ENCODE measurements at places on chromosomes 12 and 14.

- no peak for DNase-seq
These were observed 1141.2 kb upstream of the TMEM132C start for GRCh38 chr12:127125607-127126259.

DNA sequence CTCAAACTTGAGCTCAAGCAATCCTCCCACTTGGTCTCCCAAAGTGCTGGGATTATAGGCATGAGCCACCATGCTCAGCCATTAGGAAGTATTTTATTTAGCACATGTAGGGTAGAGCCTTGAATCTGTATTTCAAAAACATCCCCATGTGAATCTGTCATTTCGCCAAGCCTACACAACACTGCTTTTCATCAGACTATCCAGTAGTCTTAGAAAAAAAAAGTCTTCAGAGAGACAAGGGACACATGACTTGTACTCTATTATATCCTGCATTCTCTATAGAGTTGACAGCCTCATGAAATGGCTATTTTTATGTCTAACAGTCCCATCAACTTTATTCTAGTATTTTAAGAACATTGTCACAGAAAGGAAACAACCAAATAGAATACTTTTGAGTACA lies 35.4 kb downstream of the TM7SF3 start:
- no peak for DNase-seq

GRCh38 chr14:53509276-53510244 lies 356.4 kb upstream of the DDHD1 start:
- no peak for DNase-seq

DNA sequence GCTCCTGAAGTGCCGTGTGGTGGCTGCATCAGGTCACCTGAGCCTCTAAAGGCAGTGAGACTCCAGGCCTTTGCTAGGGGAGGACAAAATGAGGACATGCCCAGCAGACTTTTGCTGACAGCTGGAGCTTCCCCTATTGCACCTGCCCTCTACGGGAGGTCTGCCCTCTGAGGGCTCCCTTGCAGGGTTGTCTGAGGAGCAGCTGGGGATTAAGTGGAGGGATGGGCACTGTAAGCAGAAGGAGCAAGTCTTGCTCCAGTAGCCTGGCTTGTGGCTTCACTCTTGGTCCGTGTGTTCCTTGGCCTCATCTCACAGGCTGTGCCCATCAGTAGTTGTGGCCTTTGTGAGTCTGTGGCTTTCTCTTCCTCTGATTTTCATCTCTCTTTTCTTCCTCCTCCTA lies 66.9 kb upstream of the NRXN3 start:
- no peak for DNase-seq

GRCh38 chr12:54390668-54391551 lies 6.4 kb upstream of the ZNF385A start:
- peak; percentile 31 for DNase-seq

GRCh38 chr14:75551021-75551420 lies 27.4 kb upstream of the FLVCR2 start:
- DNase-seq = no peak

- DNase-seq = no peak
These were observed 22.0 kb downstream of the MLXIP start for GRCh38 chr12:122100568-122100967.

DNA sequence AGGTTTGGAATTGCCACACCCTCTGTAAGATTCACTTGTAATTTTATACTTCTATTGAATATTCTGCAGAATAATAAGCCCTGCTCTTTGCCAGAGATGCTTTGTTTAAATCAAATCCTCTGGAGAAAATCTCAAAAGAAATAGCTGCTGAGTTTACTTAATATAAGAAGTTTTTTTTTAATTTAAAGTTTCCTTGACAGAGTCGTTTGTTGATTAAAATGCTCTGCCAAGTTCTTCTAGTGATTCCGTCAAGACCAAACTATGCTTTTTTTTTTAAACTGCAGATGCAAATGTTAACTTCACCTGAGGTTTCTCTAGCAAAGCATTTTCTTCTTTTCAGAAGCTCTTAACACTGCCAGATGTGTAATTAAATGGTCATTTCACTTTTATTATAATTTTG lies 13.4 kb upstream of the NAV3 start:
- DNase-seq = no peak

DNA sequence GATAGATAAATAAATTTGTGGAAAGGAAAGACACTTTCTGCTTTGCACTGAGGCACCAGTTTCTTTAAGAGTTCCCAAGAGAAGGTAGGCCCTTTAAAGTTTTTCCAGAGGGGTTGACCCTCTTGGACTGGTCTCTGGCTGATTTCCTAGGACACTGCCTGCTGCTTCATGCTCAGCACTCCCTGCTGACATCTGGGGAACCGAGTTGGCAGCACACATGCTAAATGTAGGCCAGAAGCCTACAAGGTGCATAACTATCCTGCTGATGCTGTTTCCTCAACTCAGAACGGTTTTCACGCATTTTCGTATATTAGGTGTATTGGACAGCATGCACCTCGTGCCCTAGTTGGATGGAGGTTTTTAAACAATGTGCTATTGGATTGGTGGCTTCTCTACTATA lies 887.2 kb upstream of the SEL1L start:
- DNase-seq = no peak

DNA sequence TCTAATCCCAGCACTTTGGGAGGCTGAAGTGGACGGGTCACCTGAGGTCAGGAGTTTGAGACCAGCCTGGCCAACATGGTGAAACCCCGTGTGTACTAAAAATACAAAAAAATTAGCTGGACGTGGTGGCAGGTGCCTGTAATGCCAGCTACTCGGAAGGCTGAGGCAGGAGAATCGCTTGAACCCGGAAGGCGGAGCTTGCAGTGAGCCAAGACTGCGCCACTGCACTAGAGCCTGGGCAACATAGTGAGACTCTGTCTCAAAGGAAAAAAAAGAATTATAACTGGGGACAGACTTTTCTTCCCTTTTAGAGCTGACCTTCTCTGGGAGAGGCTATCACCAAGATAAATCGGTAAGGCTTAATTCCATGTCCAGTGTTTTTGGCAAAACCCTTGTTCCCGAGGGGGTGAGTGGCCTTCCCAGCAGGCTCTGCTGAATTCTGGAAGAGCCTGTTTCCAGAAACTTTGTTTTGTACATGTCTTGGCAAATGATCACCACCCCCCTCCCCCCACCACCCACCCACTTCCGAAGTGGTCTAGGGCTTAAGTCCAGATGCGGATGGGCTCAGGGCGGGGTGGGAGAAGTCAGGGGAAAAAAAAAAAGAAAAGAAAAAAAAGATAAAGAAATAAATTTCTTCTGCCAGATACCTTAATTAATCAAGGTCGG lies 32.3 kb upstream of the DEGS2 start:
- no peak for DNase-seq

- DNase-seq = peak; percentile 39
These were observed 110.0 kb upstream of the AMIGO2 start for GRCh38 chr12:47189728-47190127.

DNA sequence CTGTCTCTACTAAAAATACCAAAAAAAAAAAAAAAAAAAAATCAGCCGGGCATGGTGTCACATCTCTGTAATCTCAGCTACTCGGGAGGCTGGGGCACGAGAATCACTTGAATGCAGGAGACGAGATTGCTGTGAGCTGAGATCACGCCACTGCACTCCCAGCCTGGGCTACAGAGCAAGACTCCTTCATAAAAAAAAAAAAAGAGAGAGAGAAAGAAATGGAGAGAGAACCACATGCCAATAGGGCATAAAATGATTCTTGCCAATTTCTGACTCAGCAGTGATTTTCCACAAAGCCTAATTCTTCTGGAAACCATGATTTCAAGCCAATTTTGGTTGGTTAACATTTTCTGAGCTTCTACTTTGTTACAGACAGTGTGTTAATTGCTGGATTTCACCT lies 250.4 kb upstream of the SEL1L start:
- no peak for DNase-seq

GRCh38 chr12:27345376-27345775 lies 12.7 kb downstream of the BMAL2 start:
- DNase-seq = no peak

DNA sequence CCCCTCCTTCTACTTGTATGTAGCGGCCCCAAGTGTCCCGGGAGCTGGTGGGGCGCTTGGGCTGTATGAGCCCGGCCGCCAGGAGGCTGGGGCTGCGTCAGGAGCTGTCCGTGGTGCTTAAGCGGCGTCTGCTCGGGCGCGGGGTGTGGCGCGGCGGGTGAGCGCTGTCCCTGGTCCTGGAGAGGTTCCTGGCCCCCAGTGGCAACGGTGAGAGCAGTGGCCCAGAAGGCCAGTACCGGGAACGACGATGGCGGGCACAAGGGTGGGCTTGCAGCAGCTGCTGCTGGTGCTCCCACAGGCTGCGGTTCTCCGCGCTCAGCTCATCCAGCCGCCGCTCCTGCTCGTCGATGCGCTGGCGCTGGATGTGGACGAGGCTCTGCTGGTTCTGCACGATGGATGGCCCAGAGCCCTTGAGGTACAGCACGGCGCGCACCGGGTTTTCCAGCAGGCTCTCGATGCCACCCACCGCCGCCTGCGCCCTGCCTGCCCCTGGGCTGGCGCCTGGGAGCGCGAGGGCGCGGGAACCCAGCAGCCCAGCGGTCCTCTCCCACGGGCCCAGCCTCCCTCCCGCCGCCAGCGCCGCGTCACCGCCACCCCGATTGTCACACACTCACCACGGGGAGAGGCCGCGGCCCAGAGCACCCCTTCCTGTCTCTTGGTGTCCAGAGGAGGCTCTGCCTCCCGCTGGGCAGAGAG lies 41.9 kb upstream of the FKBP4 start:
- no peak for DNase-seq

DNA sequence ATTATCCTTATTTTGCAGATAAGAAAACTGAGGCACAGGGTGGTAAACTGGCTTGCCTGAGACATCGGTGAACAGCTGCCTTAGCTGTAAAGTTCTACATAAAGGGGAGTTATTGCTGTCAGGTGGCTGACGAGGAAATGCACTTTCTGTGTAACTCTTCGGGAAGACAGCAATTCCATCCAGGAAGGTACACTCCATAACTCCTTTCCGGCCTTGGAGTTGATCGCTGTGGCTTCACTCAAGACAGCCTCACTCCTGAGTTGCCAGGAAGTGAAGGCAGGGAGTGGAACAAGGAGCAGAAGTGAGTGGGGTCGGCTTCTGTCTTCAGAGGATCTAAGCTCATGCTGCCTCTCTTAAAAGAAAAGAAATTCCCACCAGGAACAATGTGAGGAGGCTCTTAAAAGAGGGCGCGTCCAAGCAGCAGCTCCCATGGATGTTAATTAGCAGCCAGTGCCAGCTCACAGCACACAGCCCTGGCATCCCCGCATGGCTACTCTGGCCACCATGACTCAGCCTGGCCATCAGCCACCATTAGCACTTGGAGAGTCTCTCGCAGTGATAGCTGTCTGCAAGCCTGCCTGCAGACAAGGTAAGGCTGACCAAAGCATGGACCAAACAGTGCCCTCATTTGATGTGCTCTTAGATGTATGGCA lies 60.3 kb downstream of the NUAK1 start:
- no peak for DNase-seq

DNA sequence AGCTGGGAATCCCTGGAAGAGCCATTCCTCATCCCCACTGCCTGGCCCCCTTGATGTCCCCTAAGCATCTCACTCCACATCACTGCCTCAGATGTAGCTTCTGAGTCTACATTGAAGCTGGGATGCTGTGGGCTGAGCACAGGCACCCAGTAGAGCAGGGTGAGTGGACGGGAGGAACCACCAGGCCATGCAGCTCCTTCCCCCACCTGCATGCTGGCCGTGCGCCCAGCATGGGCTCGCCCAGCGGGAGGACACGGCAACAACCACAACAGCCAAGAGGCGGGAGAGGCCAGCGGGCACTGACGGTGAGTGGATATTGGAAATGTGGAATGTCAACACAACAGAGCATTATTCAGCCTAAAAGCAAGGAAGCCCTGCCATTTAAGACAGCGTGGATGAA lies 310.9 kb downstream of the ADGRD1 start:
- no peak for DNase-seq

- DNase-seq = no peak
These were observed 21.0 kb downstream of the CFL2 start for GRCh38 chr14:34693228-34693939.

DNA sequence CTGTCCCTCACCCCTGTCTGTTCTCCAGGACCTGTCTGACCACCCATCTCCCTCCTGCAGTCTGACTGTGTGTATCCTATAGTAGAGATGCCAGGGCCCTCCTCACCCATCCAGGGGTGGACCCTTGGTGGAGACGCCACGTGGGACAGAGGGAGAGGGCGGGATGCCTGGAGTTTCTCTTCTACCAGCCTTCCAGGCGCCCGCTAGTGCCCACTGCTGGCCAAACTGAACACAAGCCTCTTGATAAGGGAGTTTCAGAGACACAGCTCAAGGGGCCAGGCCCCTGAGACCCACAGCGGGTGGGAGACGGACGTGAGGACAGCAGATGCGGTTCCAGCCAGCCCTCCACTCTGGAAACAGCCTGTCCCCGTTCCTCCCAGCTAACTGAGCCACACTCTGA lies 147.3 kb downstream of the RBM19 start:
- no peak for DNase-seq

DNA sequence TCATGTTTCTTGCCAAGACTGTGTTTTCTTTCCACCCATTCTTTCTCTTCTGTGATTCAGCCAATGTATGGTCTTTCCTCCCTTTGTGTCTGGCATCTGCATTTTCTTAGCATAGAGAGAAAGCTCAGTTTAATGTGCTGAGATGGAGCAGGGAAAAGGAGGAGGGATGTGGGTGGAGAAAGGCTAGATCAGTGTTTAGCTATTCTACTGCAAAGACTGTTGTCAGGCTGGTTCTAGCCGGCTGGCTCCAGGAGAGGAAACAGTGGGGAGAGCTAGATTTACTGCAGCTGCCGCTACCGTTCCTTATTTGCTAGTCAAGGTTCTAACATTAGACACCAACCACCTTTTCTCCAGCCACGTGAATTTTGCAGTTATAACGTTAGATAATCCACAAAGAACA lies 5.2 kb upstream of the RIMKLB start:
- DNase-seq = peak; percentile 80

- DNase-seq = peak; percentile 4
These were observed 67.2 kb downstream of the DIO3 start for GRCh38 chr14:101628471-101628966.

GRCh38 chr14:73324533-73324932 lies 87.2 kb downstream of the PAPLN start:
- DNase-seq = no peak

DNA sequence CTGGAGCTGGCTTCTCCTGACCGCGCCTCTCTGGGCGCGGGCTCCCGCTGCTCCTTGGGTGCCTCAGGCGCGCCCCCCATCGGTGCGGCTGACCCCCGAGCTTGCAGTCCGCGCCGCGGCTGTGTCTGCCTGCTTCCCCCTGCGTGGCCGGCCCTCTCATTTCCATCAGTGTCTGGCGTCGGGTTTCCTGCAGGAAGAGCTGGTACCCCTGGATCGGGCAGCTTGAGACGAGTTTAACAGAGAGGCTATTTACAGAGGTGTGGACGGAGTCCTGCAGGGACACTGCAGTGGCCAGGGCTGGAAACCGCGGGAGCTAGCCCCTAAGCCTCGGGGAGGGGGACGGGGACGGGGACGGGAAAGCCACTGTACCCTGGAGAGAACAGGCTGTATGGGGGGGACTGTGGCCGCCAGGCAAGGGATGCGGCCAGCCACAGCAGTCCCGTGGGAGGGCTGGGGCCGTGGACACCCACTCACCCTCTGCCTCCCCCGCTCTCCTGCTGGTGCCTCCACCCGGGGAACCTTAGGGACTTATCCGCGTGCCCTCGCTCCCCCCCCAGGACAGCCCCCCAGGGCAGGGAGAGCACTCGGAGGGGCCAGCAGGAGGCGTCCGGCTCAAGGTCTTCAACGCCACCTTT lies 3.7 kb upstream of the CACNA2D4 start:
- DNase-seq = no peak
